ENCODE measurements at places on chromosomes 13 and 19. TPM values are rescaled to one million over a fixed set of nuclear protein-coding genes. Genes with fewer than 3 reads are reported as not detected.

GRCh38 chr19:18915639-18916038, 3.5 kb downstream of the COPE start:
- peak; percentile 58 for DNase-seq

DNA sequence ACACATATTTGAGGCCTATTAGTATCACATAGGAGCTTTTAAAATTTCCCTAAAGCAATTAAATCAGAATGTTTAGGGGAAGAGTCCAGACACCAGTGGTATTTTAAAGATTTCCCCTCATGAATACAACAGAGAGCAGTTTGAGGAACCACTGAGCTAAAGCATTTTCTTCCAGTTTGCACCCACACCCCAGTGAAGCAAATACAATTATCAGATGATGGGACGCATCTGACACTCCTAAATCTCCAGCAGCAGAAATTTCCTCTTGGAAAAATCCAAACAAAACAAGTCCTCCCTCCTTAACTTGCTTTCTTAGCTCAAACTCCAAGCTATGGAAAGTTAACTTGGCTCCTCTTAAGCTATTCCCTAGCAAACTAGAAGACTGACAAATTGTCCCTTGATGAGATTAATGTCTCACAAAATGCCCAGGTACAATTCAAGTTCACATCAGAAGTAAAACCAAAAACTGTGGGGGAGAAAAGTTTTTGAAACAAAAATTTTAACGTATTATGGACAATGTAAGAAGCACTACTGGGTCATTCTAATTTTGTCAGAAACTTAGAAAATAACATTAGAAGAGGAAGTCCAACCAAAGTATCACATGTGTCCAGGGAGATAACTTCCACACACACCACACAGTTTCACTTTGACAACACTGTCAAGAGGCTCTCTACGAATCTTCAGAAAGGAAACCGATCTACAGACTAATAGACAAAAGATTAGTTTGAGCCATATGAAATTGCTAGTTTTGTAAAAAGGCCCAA, 74.1 kb downstream of the ABCC4 start:
- DNase-seq = no peak

GRCh38 chr13:42413484-42413815, 141.5 kb downstream of the AKAP11 start:
- DNase-seq = no peak

DNA sequence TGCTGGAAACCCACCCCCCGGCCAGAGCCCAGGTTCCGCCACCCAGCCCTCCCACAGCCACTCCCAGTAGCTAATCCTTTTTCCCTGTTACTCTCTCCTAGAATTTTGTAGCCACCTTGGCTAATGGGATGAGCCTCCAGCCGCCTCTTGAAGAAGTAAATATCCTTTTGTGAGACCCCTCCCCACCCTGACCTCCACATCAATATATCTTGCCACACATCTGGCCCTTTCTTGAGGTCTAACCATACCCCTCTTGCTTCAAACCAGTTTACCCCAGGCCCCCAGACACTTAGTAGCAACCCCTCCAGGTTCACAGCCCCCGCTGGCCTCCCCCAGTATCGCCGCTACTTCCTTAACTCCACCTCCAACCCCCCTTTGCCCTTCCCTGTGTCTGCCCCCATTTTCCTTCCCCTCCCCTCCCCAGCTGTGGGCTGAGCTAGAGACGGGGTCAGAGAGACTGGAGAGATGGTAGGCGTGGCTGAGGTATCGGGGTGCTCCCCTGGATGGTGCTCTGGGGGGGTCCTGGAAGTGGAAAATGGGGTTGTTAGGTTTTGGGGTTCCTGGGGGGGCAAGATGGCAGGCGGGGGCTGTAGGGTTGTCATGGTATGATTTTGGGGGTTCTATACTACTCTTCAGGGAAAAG, 2.8 kb downstream of the PRMT1 start:
- DNase-seq = no peak

DNA sequence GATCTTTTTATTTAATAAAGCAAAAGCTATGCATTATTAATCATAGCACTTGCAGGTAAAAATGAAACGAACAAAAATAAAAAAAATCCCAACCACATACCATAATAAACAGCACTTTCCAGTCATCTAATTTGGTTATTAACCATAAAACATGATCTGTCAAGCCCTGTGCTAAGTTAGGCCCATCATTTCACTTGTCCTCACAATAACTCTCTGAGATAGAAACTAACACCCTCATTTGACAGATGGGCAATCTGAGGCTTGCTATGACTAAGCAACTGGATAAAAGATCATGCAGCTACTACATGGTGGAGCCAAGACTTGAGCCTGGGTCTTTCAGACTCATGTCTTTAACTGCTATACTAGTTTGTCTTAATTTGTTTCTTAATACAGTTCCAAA, 21.8 kb downstream of the PROSER1 start:
- no peak for DNase-seq

DNA sequence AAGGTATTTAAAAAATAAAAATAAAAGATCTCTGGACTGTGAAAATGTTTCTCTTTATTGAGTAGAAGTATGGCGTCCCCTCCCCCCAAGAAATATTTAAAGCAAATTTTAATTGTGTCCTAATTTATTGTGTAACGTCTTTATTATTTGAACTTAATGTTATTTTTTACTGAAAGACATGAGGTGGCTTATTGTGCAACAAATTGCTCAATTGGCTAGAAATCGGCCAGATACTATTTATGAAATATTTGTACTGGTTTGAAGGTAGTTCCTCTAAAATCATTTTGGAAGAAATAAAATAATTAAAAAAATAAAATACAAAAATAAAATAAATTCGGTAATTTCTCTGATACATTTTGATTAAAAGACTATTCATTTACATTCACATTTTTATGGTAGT, 162.3 kb downstream of the DACH1 start:
- DNase-seq = no peak

Gene ALKBH7
- total RNA-seq = 62.2 TPM

Gene SLC10A2
- total RNA-seq = not detected

Gene COLGALT1
- total RNA-seq = 17.9 TPM

Gene CEACAM7
- 2.7 TPM for total RNA-seq

All from pancreas (tissue), 10 donors.